ENCODE measurements at places on chromosomes 7 and 10.

DNA sequence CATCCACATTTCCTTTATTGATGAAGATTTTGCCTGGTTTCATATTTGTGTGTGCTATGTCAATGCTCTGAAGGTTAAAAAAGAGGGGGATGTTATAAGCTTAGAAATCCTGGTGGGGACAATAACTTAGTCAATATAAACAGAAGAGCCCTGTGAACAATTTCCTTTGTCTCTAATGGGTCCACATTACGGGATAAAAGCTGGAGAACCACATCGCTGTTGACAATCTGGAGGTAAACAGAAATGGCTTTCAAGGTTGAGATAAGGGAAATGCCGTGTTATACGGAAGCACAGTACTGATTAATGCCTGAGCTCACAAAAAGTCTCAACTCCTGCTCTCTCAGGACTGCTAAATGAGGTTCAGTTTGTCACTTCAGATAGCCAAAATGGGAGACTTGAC, 16.8 kb downstream of the ASAH2 start:
- no peak for DNase-seq

DNA sequence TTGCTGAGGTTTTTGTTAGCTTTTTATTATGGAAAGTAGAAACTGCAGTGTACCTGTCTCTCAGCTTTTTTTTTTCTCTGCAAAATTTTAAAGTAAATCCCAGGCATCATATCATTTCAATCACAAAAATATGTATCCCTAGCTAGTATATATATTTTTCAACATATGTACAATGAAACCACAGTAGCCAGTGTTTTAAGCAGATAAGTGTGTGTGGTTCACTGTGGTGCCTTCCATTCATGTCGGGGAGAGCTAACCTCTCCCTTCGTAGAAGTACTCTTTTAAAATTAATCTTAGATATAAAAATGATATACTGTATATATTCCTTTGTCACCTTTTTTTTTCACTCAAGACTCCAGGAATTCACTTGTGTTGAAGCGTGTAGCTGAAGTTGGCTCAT, 22.7 kb downstream of the CUL1 start:
- no peak for DNase-seq

GRCh38 chr10:78299851-78300468, 266.3 kb downstream of the RPS24 start:
- no peak for DNase-seq

- no peak for DNase-seq
Observed at GRCh38 chr10:123912871-123913270, 21.3 kb upstream of the CPXM2 start.

- DNase-seq = no peak
Observed at GRCh38 chr10:13335881-13336280, 12.2 kb downstream of the SEPHS1 start.

DNA sequence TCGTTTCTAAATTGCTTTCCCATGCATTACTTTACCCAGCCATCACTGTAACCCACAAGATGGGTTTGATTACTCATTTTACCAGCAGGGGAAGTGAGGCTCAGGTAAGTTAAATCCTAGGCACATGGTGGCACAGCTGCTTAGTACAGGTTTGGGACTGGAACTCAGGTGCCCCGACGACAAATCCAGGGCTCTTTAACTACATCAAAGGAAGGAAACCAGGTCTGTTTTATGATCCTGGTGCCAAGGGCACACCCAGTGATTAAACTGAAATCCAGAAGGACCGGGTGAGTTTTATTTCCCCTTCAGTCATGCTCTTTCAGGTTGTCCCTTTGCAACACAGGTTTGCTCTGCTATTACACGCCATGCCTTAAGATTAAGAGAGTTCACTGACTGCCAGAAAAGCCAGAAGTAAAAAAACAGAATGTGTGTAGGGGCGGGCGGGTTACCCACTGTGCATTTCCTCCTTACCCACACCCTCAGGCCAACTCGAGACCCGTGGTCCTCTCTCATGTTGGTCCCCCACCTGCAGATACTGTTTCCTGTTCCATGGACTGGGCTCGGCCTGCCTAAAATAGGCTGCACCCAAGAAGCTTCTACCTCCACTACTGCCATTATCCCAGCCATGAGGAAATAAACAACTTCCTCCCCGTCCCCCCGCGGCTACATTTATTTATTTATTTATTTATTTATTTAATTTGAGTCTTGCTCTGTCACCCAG, 55.1 kb upstream of the KDM7A start:
- no peak for DNase-seq

GRCh38 chr10:46229144-46229563, 57.6 kb upstream of the ANTXRL start:
- DNase-seq = no peak

DNA sequence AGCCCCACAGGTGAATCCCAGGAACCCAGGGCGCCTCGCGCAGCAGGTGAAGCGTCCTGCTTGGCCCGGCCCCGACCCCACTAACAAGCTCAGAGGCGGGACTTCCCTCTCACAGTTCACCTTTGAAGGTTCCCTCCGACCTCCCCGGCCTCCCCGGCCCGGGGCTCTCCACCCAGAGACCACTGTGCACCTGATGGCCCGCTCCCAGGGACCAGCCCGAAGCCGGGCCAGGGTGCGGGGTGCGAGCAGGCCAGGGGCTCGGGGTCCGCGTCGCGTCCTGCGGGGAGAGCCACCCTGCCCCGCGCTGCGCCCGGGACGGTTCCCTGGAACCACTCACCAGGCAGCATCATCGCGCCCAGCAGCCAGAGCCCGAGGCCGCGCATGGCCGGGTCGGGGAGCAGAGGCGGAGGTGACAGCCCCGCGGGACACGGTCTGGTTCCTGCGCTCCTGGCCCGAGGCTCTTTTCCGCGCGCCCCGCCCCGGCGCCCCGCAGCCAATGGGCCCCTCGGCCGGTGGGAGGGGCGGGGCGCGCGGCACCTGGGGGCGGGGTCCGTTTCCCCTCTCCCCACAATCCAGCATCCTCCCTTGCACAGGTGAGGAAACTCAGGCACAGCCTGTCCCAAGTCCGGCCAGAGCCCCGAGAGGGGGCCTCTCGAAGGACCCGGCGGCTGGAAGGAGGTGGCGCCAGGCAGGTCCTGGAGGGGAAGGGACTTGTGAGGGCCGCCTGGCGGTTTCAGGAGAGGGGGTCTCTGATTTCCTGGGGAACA, at the start of gene ADAM8:
Gene ADAM8 (minus strand): TSS at position 434 of the 767 bp plus-strand sequence. CDS start 51 bp downstream, at position 383.
- DNase-seq = no peak

DNA sequence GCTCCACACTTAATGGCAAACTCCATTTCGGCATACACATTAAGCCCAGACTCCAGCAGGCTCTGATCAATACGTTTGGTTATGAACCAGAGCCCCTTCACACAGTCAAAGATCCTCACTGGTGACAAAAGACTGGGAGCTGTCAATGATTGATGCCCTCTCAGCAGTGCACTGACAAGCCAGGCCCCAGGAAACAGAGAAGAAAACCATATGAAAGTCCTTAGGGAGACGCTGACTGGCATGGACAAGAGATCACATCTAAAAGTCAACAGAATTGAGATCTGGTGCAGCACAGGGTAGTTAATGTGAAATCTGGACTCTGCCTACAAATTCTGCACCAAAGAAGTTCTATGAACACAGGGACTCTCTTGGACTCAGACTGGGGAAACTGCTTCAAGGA, 600.9 kb upstream of the NRP1 start:
- no peak for DNase-seq

- no peak for DNase-seq
Observed at GRCh38 chr7:149023662-149024061, 4.6 kb downstream of the PDIA4 start.

DNA sequence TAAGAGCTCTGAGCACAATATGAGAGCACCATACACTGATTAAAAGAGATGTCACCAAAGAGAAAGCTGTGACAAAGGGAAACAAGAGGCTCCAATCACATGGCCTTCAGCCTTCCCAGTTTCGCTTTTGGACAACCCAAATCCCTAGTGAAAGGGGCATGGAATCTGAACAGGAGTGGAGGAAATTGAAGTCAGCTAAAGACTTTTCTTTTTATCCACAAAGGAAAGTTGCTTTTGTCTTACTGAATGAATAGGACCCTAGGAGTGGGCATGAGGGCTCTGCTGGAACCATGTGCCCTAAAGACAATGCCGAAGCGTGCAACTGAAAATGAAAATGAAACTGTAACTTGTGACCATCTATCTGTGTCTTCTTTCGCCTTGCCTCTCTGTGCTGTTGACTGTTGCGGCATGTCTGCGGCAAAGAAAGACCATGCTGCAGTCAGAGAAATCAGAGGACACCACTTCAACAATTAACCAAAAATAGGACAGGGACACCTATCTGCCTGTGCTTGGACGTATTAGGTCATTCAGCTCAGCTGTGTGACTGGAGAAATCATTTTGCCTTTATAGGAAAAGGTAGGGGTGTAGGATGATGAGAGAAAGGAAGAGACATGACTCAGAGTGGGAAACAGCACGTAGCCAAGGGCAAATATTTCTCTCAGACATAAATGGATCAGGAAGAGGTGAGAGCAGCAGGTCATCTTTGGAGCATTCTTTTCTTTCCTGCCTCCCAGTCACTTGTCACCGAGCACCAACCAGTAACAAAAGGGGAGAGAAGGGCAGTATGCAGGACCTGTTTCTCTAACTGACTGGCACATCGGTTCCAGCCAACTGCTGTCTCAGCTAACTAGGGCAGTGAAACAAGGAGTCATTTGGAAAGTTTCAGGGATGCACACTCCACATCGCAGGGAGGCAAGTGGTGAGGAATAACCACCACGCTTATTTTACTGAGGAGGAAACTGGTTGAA, 12.3 kb downstream of the CAV2 start:
- DNase-seq = peak; percentile 41

DNA sequence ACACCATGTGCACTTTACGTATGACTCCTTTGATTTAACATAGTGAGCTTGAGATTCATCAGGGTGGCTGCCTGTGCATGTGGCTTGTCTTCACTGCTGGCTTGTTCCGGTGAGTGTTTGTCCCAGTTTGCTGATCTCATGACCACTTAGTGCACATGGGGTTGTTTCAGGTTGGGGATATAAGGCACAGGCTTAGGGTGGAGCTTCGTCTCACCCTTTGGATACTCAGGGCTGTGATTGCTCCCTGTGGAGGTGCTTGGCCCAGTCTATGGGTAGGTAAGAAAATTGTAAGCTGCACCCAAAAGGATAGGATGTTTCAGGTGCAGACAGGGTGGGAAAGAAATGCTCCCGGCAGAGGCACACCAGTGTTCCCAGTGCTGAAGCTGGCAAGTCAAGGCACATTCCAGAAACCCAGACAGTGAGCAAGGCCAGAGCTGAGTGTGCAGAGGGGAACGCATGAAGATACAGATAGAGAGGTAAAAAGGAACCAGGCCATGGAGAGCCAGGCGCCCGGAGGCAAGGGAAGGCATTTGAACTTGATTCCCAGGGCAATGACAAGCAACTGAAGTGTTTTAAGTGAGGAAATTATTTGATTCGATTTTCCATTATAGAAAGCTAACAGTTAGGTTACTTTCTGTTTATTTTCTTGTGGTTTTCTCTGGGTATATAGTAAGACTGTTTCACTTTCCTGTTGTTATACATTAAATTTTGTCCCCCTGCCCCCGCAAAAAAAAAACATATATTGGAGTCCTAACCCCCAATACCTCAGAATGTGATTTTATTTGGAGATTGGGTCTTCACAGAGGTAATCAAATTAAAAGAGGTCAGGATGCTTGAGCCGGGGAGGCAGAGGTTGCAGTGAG, 289.8 kb upstream of the KLF6 start:
- DNase-seq = no peak

DNA sequence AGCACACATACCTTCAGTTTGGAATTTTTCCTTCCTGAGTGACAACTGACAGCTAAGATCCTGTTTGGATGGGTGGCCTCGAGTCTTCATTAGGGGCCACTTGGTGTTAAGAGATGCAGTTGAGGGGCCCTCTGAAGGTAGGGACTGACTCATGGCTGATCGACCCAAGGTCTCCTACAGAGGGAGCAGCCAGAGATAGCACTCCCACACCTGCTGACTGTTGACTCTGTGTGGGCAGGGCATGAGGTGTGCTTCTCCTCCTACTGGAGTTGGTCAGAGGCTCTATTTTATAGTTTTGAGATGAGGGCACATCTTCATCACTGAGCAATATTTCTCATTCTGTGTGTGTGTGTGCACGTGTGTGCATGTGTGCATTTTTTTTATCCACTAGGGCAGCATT, 378.8 kb upstream of the PODXL start:
- no peak for DNase-seq

GRCh38 chr10:7832060-7832459, 13.8 kb downstream of the TAF3 start:
- no peak for DNase-seq

DNA sequence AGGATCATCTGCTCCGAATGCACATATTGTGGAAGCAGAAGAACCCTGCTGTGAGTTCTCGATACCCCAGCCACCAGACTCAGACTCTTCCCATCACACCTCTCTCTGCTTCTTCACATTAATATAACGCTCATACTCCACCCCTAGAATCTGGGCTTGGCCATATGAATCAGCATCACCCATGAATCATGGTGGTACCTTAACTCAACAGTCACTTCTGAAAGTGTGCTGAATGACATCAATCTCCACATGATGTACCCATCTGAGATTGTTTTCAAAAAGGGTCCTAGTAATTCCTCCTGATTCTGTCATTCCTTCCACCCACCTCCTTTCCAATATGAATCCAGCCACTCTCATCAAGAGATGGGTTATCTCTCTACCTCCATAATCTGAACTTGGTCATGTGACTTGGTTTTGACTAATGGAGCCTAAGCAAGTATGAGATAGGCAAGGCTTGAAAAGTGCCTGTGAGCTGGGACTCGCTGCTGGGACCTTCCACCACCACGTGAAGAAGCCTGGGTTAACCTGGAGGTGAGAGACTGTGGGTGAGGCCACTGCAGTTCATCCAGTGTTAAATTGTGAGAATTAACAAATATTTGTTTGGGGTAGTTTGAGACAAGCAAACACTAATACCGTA, 15.4 kb downstream of the YWHAG start:
- no peak for DNase-seq

- DNase-seq = no peak
Observed at GRCh38 chr10:103512591-103513379, 19.3 kb downstream of the NEURL1 start.

DNA sequence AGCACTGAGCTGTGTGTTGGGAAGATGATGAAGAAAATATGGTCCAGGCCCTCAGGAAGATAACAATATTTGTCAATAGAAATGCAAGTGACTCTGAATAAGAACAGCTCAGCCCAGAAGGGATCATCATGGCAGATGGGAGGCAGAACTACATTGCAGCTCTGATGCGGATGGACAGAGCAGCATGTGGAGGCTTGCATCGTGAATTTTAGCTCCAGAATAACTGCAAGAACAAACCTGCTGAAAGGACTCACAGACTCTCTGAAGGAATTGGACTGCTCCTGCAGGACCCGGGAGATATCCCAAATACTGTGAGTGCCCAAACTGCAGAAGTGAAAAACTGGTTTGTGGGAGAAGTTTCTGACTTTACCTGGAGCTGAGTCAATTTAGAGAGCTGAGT, 80.6 kb upstream of the LAMB4 start:
- DNase-seq = no peak

- DNase-seq = no peak
Observed at GRCh38 chr10:124262971-124263370, 155.8 kb downstream of the OAT start.

All from NCI-H774 (cell line).